ENCODE measurements at places on chromosomes 16 and 17.
A peak's percentile ranks its signal among the peaks of the same experiment; 100 is the strongest.

DNA sequence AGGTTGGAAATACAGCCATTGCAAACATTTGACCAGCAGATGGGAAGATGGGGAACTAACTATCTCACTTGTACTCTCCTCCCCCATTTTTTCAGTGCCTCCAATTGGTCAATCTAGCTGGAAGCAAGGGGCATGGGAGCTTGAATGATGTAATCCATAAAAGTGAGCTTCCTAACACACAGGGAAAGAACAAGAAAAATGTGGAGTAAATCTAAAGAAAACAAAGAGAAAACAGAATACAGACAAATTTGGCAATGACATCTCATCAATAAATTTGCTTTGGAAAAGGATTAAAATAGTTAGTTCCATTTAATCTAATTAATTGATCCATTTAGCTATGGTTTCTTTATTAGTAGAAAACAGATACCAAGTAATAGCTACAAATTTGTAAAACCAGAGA lies 592.6 kb upstream of the SOX9 start:
- DNase-seq: no peak

- DNase-seq: no peak
Measured at GRCh38 chr17:46815474-46816353, 2.8 kb downstream of the WNT3 start.

DNA sequence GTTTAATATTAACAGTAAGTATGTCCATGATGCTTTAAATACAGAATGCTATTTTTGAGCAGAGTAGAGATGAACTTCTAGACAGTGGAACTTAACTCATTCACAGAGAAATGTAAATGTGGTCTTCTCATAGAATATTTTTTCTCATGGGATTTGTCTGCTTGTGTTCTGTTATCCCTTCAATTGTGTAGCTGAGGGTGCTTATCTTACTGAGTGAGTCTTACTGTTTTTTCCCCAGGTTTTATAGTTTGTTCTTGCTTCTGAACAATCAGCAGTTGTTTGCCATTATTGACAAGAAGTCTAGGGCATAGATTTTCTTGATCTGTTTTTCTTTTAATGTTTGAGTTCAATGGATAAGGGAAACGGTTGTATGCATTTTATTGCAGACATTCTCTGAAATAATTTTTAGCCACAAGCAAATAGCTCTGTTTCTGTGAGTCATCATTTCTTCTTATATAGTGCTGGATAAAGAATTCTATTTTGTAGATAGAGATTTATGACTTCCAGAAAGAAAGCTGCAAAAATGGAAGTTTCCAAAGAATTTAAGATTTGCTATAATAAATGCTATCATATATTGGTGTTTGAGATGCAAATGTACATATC lies 60.5 kb downstream of the NF1 start:
- no peak for DNase-seq

GRCh38 chr16:81261049-81261648 lies 22.7 kb downstream of the BCO1 start:
- DNase-seq: no peak

GRCh38 chr17:36679815-36680467 lies 78.6 kb downstream of the MRM1 start:
- no peak for DNase-seq

GRCh38 chr17:4586043-4586442 lies 1.7 kb downstream of the SMTNL2 start:
- DNase-seq: no peak

DNA sequence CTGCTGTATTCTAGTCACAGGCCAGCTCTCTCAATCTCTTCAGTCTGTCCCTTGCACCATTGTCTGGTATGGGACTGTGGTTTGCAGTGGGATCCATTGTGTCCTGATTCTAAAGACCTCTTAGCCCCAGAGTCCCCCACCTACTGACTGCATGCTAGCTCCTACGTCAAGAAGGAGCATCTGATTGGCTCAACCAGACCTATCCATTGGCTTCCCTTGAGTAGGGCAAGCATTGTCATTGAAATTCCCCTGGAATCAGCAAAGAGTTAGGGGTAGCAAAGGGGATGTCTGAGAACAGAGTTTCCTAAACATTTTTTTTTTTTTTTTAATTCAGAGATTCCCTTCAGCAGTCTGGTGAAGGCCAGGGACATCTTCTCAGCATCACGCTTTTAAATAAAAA lies 175.3 kb upstream of the MPHOSPH6 start:
- no peak for DNase-seq

DNA sequence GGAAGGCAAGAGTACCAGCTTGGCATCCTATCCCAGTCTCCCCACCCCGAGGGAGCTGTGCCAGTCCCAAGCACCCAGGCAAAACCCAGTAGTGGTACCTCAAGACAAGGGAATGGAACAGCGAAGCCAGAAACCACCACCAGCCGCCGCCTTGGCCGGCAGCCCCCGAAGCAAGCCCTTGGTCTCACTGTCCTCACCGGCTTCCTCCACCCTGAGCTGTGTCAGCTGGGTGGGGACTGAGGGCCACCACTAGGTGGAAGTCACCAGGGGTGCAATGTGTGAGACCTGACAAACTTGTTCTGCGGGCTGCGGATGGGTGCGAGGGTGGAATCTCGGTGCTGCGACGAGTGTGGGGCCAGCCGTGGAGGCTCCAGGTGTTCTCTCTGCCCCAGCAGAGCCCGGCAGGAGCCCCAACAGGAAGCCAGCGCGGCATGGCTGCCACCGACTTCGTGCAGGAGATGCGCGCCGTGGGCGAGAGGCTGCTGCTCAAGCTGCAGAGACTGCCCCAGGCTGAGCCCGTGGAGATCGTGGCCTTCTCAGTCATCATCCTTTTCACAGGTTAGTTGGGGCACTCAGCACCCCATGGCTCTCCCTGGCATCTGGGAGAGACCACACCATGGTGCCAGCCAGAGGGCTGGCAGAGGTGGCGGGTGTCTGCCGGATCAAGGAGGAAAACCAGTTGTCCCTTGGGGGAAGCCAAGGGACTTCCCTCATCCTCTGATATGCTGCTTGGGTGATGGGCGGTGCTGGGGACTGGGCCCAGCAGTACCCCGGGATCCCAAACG lies 6.7 kb downstream of the SMIM5 start:
- DNase-seq: no peak

DNA sequence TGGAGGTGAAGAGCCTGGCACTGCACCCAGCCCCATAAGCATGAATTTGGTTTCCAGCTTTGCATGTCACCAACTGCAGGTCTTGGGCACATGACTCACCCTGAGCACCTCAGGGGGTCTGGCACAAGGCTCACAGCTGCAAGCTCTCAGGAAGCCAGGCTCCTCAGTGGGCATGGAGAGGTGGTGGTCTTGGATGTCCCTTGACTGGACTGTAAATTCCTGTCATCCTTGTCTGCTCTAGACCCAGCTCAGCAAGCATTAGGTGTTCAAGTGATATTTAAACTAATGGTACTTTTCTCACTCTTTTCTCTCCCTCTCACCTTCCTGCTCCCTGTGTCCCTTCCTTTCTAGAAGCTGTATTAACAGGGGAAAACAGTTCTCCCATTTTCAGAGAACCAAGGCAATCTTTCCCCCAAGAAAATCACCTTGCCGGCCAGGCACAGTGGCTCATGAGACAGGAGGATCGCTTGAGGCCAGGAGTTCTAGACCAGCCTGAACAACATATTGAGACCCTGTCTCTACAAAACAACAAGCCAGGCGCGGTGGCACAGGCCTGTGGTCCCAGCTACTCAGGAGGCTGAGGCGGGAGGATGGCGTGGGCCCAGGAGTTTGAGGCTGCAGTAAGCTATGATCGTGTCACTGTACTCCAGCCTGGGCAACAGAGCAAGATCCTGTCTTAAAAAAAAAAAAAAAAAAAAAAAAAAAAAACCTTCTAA lies 5.1 kb upstream of the KIFC3 start:
- no peak for DNase-seq

DNA sequence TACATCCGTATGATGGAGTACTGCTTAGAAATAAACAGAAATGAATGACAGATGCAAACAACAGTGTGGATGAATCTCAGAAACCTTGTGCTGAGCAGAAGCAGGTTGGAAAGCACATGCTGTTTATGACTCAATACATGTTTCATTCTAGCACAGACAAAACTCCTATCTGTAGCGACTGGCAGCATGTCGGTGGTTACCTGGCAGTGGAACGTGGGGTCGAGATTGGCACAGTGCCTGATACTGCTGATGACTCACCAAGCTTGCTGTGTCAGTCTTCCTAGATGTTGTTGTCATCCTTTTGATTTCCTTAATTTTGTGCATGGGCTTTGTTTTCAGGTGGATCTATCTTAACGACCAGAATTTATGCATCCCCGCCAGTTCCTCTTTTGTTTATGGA lies 62.1 kb downstream of the GAN start:
- no peak for DNase-seq

- no peak for DNase-seq
Measured at GRCh38 chr16:61831351-61831917, 204.8 kb downstream of the CDH8 start.

GRCh38 chr17:76805319-76805718 lies 62.9 kb upstream of the MGAT5B start:
- DNase-seq: no peak

DNA sequence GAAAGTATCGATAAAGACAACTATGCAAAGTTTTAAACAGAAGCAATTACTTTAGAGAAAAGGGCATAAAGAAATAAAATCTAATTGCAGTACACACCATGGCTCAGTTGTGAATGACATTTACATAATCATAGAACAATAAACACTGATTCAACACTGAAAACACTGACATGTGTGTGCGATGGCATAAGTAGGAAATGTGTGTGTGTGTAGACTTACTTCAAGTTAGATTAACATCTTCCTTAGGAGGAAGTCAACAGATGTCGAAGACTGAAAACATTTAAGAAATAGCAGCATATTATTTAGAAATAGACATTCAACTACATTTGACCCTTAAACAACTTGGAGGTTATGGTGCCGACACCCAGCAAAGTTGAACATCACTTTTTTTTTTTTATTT lies 172.4 kb downstream of the STX8 start:
- DNase-seq: no peak

DNA sequence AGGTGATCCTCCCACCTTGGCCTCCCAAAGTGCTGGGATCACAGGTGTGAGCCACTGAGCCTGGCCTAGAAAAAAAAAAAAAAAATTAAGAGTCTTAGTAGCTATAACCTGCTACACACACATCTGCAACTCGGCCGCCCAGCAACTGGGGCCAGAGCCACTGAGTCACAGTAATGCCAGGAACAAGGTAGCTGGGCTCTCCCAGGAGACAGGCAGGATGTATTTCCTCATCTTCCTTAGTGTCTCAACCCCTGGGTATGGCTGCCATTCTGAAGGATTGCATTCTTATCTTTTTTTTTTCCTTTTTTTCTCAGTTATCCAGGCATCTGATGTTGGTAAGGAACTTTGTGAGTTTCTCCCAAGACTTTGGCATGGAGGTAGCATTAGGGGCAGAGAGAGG lies 7.1 kb upstream of the PSMD3 start:
- no peak for DNase-seq

- DNase-seq: no peak
Measured at GRCh38 chr16:964356-965035, 6.3 kb downstream of the LMF1 start.

GRCh38 chr16:83233153-83233552 lies 574.6 kb upstream of the HSBP1 start:
- DNase-seq: no peak

DNA sequence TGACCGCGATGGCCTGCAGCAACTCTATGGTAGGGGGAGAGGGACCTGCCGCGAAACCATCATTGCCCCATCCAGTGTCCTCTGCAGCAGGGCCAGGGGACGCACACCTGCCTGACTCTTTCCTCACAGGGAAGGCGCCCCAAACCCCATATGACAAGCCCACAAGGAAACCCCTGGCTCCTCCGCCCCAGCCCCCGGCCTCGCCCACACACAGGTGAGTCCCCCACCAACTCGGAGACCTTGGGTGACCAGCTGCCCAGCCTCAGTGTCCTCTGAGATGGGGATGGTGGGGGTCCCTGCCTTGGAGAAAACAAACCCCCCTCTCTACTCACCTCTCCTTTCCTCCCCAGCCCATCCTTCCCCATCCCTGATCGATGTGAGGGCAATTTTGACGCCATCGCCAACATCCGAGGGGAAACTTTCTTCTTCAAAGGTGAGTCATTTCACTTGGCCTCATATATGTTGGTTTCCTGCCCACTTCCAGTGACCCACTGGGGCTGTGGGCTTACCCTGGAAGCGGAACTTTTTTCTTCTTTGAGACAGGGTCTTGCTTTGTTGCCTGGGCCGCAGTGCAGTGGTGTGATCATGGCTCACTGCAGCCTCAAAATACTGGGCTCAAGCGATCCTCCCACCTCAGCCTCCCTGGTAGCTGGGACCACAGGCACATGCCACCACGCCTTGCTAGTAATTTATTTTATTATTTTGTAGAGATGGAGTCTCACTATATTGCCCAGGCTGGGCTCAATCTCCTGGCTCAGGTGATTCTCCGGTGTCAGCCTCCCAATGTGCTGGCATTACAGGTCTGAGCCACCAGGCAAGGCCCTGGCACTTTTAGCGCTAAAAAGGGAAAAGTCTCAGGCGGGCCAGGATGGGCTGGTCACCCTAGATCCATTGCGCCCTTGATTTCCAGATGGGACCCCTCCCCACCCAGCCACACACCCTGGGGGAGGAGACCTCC lies 8.0 kb upstream of the IL32 start:
- DNase-seq: no peak

DNA sequence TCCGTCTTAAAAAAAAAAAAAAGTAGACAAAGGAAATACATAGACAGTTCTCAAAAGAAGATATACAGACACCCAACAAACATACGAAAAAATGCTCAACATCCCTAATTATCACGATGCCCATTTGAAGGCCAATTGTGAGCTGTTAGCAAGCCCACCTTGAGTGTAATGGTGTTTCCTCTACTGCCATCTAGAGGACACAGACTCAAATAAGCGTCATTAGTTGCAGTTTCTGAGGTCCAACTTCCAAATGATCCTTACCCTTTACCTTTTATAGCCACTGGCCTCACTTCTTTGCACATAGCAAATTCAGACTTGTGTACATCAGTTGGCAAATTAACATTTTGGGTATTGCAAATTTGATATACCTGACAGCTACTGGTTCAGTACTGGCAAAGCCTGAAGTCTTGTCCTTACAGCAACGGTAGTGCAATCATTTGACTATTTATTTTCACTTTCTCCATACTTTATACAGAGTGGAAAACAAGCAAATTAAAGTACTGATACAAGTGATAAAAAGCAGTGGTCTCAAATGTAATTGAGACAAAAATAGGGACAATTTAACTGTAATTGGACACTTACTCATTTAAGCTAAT lies 536.3 kb upstream of the EEF2KMT start:
- peak; percentile 24 for DNase-seq

DNA sequence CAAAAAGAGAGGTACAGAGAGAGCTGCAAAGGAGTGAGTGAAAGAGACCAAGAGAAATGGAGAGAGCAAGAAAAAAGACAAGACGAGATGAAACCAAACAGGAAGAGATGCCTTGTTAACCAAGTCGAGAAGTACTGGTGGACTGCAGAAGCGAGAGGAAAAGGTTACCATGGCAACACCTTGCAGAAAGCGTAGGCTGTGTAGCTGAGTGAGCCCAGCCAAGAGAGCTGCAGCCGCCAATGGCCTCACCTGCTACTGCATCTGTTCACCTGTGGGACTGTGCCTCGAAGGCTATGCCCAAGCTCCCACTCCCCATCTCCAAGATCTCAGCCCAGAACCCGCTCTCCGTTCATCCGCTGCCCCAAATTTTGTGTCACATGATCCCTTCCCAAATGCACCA lies 161.3 kb downstream of the SLC39A11 start:
- no peak for DNase-seq

- no peak for DNase-seq
Measured at GRCh38 chr16:71431991-71432390, 9.9 kb downstream of the TLE7 start.

GRCh38 chr17:12744298-12744697 lies 45.0 kb upstream of the ARHGAP44 start:
- DNase-seq: no peak

GRCh38 chr17:7146115-7146514 lies 31.5 kb upstream of the ASGR2 start:
- no peak for DNase-seq

All from NCI-H1436 (cell line).